ENCODE measurements at places on chromosomes 12 and 14. TPM values are rescaled to one million over a fixed set of nuclear protein-coding genes. Genes with fewer than 3 reads are reported as not detected.

The NGB gene
- total RNA-seq, result not detected

The WDR89 gene
- total RNA-seq, result 13.5 TPM

The TAS2R50 gene
- total RNA-seq, result 0.91 TPM

The RGS6 gene
- total RNA-seq, result 0.90 TPM

The FAM90A1 gene
- total RNA-seq, result not detected

The ASB2 gene
- total RNA-seq, result 2.3 TPM

The NKX2-1 gene
- not detected for total RNA-seq

The PAPLN gene
- not detected for total RNA-seq

DNA sequence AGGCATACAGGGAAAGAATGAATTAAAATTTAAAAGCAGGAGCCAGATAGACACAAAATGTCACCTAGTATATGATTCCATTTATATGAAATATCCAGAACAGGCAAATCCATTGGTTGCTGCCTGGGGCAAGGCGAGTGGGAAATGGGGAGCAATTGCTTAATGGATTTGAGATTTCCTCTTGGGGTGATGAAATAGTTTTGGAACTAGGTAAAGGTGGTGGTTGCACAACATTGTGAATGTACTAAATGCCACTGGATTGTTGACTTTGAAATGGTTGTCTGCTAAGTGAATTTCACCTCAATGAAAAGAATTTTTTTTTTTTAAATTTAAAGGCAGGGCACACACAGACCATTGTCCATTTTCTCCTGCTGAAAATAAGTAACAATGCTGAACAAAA lies 61.9 kb downstream of the ABCC9 start:
- no peak for DNase-seq
- no peaks in the 10 kb centered on the region for H3K4me1 ChIP-seq
- H3K27me3 ChIP-seq, result peaks cover 7% of the 10 kb centered on the region
- no peak overlapping the region for H3K4me3 ChIP-seq

- peaks cover 36% of the 10 kb centered on the region for H3K4me1 ChIP-seq
- H3K36me3 ChIP-seq, result peaks cover 5% of the 10 kb centered on the region
- no peak for DNase-seq
- no peak overlapping the region for H3K27ac ChIP-seq
- no peak overlapping the region for H3K4me3 ChIP-seq
Observed at GRCh38 chr14:73462048-73462715, 3.8 kb upstream of the NUMB start.

GRCh38 chr12:95663525-95663924 lies 112.2 kb upstream of the USP44 start:
- no peak overlapping the region for H3K4me3 ChIP-seq
- no peaks in the 10 kb centered on the region for H3K36me3 ChIP-seq
- peaks cover 8% of the 10 kb centered on the region for H3K27me3 ChIP-seq
- no peaks in the 10 kb centered on the region for H3K4me1 ChIP-seq
- no peak for DNase-seq
- no peak overlapping the region for H3K27ac ChIP-seq

- DNase-seq, result no peak
- H3K36me3 ChIP-seq, result no peaks in the 10 kb centered on the region
- peaks cover 70% of the 10 kb centered on the region for H3K27me3 ChIP-seq
Observed at GRCh38 chr14:62117010-62117750, 355.0 kb downstream of the SNAPC1 start.

GRCh38 chr14:99430491-99430890 lies 50.2 kb downstream of the SETD3 start:
- no peak overlapping the region for H3K4me3 ChIP-seq
- H3K27me3 ChIP-seq, result no peaks in the 10 kb centered on the region
- peaks cover 8% of the 10 kb centered on the region for H3K36me3 ChIP-seq
- no peak overlapping the region for H3K27ac ChIP-seq

DNA sequence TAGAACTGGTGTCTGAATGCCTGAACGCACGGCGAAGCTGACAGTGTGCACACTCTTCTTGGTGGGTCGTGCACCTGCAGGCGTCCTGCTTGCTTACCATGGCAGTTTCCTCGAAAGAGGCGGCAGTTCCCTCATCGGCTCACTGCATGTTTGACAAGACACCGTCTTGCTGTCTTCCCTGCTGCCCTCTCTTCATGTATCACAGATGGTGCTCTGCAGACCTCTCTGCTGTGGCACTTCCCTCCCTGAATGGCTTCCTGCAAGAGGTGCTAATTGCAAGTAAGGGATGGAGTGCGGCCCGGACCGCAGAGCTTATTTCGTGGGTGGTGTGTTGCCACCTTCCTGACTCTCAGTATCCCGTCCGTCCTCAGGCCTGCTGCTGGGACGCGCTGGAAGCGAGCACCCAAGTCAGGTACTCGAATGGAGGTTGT lies 156.7 kb upstream of the RTL1 start:
- H3K4me1 ChIP-seq, result no peaks in the 10 kb centered on the region
- H3K4me3 ChIP-seq, result no peak overlapping the region
- no peaks in the 10 kb centered on the region for H3K27me3 ChIP-seq
- no peak overlapping the region for H3K27ac ChIP-seq
- H3K36me3 ChIP-seq, result no peaks in the 10 kb centered on the region
- no peak for DNase-seq

GRCh38 chr12:97555547-97556187 lies 93.1 kb downstream of the RMST start:
- no peaks in the 10 kb centered on the region for H3K36me3 ChIP-seq
- no peak overlapping the region for H3K4me3 ChIP-seq
- DNase-seq, result no peak
- H3K27ac ChIP-seq, result no peak overlapping the region

- no peak for DNase-seq
- H3K4me3 ChIP-seq, result peak overlapping the region; percentile 67
- no peaks in the 10 kb centered on the region for H3K36me3 ChIP-seq
- peak overlapping the region; percentile 93 for H3K27ac ChIP-seq
- peaks cover 30% of the 10 kb centered on the region for H3K4me1 ChIP-seq
- H3K27me3 ChIP-seq, result no peaks in the 10 kb centered on the region
Observed at GRCh38 chr12:68374307-68374982, 42.3 kb upstream of the MDM1 start.

DNA sequence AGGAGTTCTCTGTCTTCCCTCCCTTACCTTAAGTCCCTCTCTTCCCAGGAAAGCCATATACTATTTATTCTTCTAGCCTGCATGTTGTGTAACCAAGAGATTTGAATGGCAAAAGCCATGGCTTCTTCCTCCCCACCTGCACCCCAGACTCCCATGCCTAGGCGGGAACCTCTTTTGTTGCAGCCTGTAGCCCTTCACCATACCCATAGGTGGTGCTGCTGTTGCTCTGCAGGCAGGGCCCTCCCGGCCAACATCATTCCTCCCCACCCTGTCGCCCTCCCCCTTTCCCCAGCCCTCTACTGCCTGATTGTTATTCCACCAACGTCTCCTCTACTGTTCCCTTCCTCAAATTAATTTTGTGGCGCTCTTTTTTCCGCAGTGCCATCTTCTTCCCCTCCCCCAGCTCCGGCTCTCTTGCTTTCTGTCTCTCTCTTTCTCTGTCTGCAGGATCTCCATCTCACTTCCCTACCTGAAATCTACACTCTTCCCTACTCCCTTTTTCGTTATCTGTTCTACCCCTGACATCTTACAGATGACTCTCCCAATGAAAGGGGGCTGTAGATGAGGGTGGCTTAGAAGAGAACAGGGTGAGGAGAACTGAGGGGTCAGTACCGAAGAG lies 13.8 kb downstream of the NGDN start:
- H3K4me3 ChIP-seq, result no peak overlapping the region
- H3K4me1 ChIP-seq, result peaks cover 23% of the 10 kb centered on the region
- no peaks in the 10 kb centered on the region for H3K27me3 ChIP-seq
- no peak for DNase-seq
- H3K27ac ChIP-seq, result no peak overlapping the region

DNA sequence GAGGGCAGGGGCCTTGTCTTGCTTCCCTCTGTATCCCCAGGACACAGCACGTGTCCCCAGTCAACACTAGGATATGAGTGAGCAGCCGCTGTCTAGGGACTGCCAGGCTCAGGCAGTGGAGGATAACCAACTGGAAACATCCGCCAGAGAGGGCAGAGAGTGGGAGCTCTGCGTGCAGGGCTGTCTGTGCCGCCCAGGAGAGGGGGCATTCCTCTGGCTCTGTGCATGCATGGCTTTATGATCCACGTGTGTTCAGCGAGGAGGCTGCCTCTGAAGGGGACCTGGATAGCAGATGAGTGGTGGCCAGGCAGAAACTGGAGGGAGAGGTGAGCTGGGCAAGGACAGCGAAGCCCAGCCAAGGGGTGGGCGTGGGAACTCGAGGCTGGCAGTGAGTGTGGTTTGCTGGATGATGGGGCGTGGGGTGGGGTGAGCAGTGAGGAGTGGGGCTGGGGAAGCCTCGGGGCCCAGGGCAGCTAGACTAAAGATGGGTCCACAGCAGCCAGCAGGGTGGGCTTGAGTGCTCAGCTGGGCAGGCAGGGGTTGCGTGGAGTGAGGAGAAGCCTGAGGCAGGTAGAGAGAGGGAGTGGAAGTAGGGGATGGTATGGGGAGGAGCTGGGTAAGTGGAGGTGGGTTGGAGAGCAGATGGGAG lies 72.9 kb downstream of the PRIMA1 start:
- H3K27ac ChIP-seq, result no peak overlapping the region
- no peak for DNase-seq
- peaks cover 2% of the 10 kb centered on the region for H3K4me1 ChIP-seq
- H3K36me3 ChIP-seq, result no peaks in the 10 kb centered on the region

- no peak overlapping the region for H3K4me3 ChIP-seq
- no peak for DNase-seq
- H3K36me3 ChIP-seq, result peaks cover 3% of the 10 kb centered on the region
- no peaks in the 10 kb centered on the region for H3K4me1 ChIP-seq
Observed at GRCh38 chr12:115868624-115869023, 408.9 kb downstream of the MED13L start.

GRCh38 chr12:67068761-67069450 lies 200.3 kb upstream of the CAND1 start:
- peaks cover 12% of the 10 kb centered on the region for H3K4me1 ChIP-seq
- DNase-seq, result peak; percentile 17
- H3K4me3 ChIP-seq, result peak overlapping the region; percentile 96
- H3K27me3 ChIP-seq, result peaks cover 54% of the 10 kb centered on the region
- peaks cover 2% of the 10 kb centered on the region for H3K36me3 ChIP-seq

GRCh38 chr14:28779456-28779855 lies 12.9 kb downstream of the FOXG1 start:
- peaks cover 28% of the 10 kb centered on the region for H3K27me3 ChIP-seq
- H3K36me3 ChIP-seq, result peaks cover 2% of the 10 kb centered on the region
- no peak for DNase-seq
- no peaks in the 10 kb centered on the region for H3K4me1 ChIP-seq
- no peak overlapping the region for H3K4me3 ChIP-seq

- no peaks in the 10 kb centered on the region for H3K27me3 ChIP-seq
- peak overlapping the region; percentile 67 for H3K27ac ChIP-seq
- no peaks in the 10 kb centered on the region for H3K36me3 ChIP-seq
Observed at GRCh38 chr12:46179693-46180452, 89.0 kb downstream of the SLC38A1 start.

DNA sequence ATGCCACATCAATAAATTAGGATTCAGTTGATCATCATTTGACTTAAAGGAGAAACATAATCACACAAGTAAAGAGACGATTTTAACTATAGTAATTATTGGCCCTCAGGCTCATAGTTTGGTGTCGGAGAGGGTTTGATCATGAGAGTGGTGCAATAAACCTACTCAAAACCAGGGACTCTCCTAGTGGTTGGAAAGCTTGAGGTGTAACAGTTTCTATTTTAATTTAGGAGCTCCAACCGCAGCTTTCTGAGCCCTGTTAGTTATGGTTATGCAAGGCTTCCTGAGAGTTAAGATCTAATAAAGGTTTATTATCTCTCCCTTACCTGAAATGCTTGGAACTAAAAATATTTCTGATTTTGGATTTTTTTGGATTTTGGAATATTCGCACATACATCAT lies 36.4 kb downstream of the TMTC2 start:
- H3K27ac ChIP-seq, result no peak overlapping the region
- DNase-seq, result no peak
- no peak overlapping the region for H3K4me3 ChIP-seq
- no peaks in the 10 kb centered on the region for H3K27me3 ChIP-seq

DNA sequence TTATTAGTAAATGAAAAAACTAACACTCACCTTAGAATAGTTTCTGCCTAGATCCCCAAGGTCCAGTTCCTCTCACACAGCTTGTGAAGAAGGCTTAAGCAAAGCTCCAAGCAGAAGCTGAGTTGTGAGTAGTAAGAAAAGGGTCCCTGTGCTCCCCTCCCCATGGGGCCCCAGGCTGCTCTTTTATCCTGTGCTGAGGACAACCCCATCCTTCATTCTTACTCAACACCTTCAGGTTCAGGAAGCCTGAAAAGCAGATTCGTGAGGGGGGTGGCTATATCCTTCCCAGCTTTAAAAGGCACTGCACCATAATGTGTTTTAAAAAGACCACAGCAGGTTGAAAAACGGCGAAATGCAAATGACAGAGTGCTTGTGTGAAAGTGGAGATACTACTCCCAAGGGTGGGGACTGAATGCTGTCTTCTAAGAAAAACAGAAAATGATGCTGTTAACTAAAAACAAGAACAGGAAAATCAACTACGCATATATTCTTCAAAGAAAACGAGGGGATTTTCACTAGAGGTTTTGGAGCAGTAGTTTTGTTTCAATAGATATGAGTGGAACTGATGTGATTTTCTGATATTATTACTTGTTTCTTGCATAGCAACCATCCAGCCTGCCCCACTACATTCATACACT lies 182.7 kb downstream of the KTN1 start:
- peaks cover 12% of the 10 kb centered on the region for H3K4me1 ChIP-seq
- peak; percentile 6 for DNase-seq
- peak overlapping the region; percentile 8 for H3K4me3 ChIP-seq
- peaks cover 2% of the 10 kb centered on the region for H3K36me3 ChIP-seq

- no peak overlapping the region for H3K4me3 ChIP-seq
- no peak overlapping the region for H3K27ac ChIP-seq
- DNase-seq, result no peak
- H3K4me1 ChIP-seq, result no peaks in the 10 kb centered on the region
- no peaks in the 10 kb centered on the region for H3K36me3 ChIP-seq
- H3K27me3 ChIP-seq, result no peaks in the 10 kb centered on the region
Observed at GRCh38 chr12:25771476-25771875, 187.0 kb upstream of the RASSF8 start.

- no peak for DNase-seq
- no peaks in the 10 kb centered on the region for H3K4me1 ChIP-seq
- no peaks in the 10 kb centered on the region for H3K27me3 ChIP-seq
- peak overlapping the region; percentile 27 for H3K27ac ChIP-seq
- no peak overlapping the region for H3K4me3 ChIP-seq
- peaks cover under 1% of the 10 kb centered on the region for H3K36me3 ChIP-seq
Observed at GRCh38 chr14:55706365-55706684, 126.3 kb downstream of the KTN1 start.

- no peak overlapping the region for H3K27ac ChIP-seq
- no peak for DNase-seq
- peaks cover 21% of the 10 kb centered on the region for H3K27me3 ChIP-seq
- H3K4me3 ChIP-seq, result no peak overlapping the region
- H3K36me3 ChIP-seq, result no peaks in the 10 kb centered on the region
Observed at GRCh38 chr12:109640961-109641360, 67.4 kb downstream of the MVK start.

GRCh38 chr14:99182548-99183250 lies 89.3 kb downstream of the BCL11B start:
- no peak for DNase-seq
- peaks cover 5% of the 10 kb centered on the region for H3K36me3 ChIP-seq
- peaks cover 86% of the 10 kb centered on the region for H3K4me1 ChIP-seq
- peak overlapping the region; percentile 100 for H3K27ac ChIP-seq

All from T-helper 17 cell (primary cell).